ENCODE measurements at places on chromosomes 7 and 10.

DNA sequence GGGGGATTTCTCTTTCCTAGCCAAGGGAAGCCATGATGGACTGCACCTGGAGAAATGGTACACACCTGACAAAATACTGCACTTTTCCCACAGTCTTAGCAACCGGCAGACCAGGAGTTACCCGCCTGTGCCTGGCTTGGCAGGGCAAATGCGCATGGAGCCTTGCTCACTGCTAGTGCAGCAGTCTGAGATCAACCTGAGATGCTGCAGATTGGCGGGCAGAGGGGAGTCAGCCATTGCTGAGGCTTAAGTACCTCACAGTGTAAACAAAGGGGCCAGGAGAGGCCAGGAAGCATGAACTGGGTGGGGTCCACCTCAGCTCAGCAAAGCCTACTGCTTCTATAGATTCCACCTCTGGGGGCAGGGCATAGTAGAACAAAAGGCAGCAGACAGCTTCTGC is 49.4 kb downstream of the OR13A1 start:
- no peak for DNase-seq

- peak; percentile 86 for DNase-seq
Measured at GRCh38 chr10:3948843-3949242, 163.8 kb upstream of the KLF6 start.

DNA sequence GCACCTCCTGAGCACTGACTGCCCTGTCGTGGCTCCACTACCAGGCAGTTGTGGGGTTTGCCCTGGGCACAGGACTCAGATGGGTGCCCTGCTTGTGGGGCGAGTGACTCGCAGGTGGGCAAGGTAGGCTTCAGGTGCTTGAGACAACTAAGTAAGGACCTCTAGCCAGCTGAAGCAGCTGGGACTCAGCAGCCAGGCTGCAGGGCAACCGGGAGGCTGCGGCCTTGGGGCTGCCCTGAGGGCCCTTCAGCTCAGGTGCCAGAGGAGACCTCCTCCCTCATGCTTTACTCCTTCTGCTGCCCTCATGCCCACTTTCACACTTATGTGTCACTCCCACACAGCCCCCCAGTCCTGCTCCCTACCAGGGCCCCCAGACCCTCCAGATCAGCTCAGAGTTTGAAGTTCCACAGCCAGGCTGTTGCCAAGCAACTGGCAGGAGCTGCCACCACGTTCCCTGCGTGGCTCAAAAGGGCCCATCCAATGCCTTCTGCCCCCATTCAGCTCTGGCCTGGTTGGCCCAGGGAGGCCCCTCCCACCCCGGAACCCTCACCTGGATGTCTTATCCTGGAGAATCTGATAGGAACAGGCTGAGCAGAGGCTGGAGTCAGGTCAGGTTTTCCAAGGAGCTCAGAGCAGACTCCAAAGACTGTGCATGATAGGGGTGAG is 10.0 kb downstream of the TLX1 start:
- no peak for DNase-seq

- no peak for DNase-seq
Measured at GRCh38 chr10:58586282-58587245, 73.9 kb downstream of the BICC1 start.

- peak; percentile 87 for DNase-seq
Measured at GRCh38 chr10:69092959-69093850, 5.3 kb downstream of the SRGN start.
